Stimulated activated CD4-positive, alpha-beta T cell treated with anti-CD3 and anti-CD28 coated beads, Interleukin-1b, Interleukin-23, amount 100 ng/mL, for 48 hours (primary cell): ENCODE measurements at places on chromosomes 2 and 18.

DNA sequence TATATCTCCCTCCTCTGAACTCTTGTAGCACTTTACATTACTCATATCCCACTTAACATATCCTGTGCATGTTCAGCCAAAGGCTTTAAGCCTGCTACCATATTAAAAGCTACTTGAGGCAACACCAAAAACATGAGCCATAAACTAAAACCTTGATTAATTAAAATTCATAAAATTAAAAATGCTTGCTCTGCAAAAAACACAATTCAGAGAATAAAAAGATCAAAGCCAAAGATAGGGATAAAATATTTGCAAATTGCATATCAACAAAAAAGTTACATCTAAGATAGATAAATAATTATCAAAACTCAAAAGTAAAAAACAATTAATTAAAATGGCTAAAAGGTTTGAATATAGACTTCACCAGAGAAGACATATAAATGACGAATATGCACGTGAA, 495.4 kb upstream of the PIK3C3 start:
- no peak for DNase-seq

DNA sequence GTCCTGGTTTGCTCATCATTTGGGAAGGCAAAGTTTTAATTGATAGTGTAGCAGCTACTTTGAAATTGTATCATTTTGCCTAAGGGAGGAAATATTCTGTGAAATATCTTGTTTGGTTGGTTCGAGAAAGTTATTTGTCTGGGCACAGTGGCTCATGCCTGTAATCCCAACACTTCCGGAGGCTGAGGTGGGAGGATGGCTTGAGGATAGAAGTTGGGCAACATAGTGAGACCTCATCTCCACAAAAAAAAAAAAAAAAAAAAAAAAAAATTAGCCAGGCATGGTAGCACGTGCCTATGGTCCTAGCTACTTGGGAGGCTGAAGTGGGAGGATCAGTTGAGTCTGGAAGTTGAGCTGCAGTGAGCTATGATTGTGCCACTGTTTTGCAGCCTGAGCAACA, 3.1 kb upstream of the ADGRF3 start:
- no peak for DNase-seq

DNA sequence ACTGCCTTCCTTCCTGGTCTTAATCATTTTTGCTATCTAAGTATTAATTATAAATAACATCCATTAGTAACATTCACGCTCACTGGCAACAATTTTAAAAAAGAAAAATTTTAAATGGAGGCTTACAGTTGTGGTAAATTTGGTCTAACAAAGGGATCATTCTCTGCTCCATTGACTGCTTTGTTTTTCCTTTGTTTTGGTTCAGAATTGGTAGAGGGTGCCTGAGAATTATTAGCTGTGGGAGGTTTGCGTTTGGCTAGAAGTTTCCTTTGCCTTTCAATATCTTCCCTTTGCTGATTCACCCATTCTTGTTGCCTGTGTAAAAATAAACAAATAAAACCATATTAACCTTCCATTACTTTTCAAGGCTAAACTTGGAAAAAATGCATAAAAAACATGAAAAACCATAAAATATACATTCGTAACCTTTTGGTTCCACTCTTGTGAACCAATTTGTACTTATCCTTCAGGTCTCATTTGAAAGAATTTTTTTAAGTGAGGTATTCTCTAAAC, 114.6 kb downstream of the TLK1 start:
- DNase-seq, result no peak

DNA sequence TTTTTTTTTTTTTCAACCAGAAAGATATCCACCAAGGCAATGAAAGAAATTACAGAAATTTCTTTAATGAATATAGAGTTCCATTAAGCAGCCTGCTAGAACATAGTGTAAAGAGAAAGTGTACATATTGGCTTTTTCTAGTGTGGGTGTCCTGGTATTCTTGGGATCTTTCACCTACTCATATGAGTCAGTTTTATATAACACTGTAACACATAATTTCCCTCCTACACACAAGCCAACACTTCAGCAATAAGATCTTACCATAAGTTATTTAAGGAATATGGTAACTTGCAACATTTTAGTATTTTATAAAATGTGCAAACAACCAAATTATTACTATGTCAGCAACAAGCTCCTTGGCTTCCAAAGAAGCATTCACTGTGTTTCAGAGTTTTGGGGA, 59.9 kb downstream of the ZRANB3 start:
- DNase-seq, result no peak

DNA sequence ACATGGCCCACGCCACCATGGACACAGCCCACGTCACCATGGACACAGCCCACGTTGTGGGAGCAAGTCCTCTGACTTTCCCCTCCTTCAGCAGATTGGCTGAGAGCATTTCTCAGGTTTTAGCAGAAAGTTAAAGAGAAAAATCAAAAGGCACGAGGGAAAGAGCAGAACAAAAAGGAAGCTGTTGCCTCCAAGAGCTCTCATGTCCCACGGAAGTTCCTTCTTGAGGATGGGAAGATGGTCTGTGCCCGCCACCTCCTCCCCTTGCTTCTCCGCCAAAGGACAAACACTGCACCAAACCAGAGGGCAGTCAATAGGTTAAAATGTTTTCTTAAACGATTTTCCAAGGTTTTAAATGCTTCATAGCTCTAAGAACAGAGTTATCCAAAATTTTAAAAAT, 148.4 kb downstream of the HDAC4 start:
- DNase-seq, result no peak

DNA sequence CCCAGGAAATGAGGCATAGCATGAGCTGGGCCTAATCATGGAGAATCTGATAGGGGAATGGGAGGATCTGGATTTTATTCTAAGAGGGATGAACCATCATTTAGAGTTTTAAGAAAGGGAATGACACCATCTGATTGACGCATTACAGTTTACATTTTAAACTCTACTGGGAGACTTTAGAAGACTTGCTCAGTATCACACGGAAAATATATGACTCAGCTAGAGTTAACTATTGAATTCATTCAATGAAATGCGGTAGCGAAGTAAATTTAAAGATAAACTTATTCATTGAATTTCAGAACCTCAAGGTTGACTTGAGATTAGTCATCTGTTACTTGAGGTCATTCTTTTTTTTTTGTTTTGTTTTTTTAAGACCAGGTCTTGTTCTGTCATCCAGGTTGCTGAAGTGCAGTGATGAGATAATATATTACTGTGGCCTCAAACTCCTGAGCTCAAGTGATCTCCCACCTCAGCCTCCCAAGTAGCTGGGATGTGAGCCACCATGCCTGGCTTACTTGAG, 25.0 kb downstream of the MC4R start:
- no peak for DNase-seq
